ENCODE measurements at places on chromosomes 2 and 18. TPM values are rescaled to one million over a fixed set of nuclear protein-coding genes. Genes with fewer than 3 reads are reported as not detected.

DNA sequence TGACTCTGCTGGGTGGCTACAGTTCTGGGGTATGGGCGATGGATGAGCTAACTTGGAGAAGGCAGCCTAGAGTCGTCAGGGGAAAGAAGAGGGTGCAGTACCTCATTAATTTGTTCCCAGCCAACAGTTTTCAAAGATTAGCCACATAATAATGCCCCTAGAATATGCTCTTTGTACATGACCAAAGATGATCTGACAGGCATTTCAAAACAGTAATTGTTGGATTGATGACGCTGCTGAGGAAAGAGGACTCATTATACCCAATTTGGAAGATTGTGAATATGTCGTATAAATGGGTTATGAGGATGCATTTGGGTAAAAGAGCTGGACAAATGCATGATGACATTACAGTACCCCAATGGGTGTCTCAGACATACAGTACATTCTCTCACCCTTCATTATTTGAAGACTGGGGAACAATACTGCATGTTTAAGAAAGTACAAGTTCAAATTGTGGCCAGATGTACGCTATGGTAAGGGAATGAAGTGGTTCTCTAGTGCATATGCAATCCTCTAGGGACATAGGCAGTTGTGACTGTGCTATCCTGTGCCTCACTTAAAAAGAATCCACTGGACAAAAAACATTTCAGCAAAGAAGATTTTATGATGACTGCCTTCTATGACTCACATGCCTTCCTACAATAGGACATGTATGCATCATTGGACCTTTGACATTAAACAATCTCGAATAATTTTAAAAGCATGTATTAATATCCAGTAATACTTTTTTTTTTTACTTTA, 233.2 kb downstream of the CNTNAP5 start:
- DNase-seq: no peak

GRCh38 chr18:38747153-38747552, 1181.6 kb upstream of the CELF4 start:
- DNase-seq: no peak

GRCh38 chr18:27695052-27695451, 481.9 kb downstream of the CDH2 start:
- DNase-seq: no peak

DNA sequence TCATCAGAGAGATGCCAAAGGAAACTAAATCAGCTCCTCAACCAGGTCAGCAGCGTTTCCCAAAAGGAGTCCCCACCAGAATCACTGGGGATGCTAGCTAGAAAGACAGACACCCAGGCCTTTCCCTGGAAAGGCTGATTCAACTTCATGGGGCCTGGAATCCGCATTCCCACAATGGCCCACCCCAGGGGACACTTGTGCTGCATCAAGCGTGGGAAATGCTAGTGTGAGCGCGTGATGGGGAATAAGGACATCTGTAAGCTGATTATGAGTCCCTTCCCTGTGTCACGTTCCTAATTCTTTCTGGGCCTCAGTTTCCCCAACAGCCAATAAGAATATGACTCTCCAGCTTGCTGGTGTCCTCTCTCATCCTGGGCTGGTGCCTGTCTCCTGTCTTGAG, 2.2 kb upstream of the WNT10A start:
- no peak for DNase-seq

DNA sequence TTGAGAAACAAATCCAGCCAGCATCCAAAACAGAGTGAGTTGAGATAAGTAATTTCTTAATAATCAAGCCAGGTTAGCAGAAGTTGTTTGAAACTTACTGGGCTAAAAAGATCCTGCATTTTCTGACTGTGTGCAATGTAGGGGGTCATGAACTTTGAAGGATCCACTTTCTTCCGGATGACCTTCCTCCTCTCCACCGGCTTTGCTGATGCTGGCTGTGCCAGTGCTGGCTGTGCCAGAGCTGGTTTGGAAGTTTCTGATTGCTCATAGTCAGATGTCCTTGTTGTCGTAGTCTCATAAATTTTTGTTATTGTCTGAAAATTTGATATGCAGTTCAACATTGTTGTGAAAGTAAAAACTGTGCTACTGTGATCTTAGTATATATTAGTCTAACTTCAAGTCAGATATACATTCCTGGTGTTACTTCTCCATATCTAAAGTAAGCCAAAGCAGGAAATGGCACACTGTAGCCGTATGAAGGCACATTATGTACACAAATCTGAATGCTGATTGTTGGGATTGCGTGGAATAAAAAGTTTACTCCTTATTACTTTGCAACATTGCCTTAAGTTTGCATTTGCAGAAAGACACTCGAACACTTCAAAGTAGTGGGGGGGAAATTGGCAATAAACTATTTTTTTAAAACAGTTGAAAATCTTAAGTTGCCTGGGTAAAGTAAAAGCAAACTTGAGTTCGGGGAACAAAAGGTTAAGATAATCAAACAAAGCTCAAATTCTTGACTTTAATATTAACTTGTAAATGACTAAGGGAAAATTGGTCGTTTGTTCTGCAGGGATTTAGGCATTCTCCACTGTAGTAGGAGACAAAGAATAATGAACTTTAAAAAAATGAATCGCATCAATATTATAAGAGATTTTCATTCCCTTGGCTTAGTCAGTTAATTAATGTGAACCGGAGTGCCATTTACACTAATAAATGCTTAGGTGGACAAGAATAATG, 6.4 kb downstream of the NEB start:
- DNase-seq: peak; percentile 16

DNA sequence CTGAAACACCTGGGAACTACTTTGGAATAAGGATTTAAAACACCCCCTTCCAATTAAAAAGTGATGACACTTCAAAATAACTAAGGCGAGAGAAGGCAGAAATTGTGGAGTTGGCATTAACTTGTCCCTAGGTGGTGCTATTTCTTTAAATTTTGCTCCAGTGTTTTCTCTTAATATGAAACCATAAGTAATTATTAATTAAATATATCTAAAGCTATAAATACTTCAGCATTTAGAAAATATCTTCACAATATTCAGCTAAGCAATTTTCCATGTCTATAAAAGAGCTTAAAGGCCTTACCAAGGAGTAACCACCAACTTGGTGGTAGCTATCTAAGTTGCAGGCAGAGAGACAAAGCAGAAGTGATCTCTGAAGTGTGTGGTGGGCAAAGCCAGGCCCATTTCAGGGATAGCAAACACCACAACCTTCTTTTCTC, 186.8 kb upstream of the PGAP1 start:
- peak; percentile 51 for DNase-seq

- peak; percentile 41 for DNase-seq
These were observed 1.0 kb downstream of the CXCR4 start for GRCh38 chr2:136116813-136117390.

Gene LMAN1
- polyA plus RNA-seq: 18.4 TPM

Gene CDH7
- 0.10 TPM for polyA plus RNA-seq

Gene CD8B2
- 1.6 TPM for polyA plus RNA-seq

Measured in brain (organoid and tissue), 16 donors.